ENCODE measurements at places on chromosomes 2 and 18. TPM values are rescaled to one million over a fixed set of nuclear protein-coding genes. Genes with fewer than 3 reads are reported as not detected.

Gene POTEI
- total RNA-seq, result not detected

Gene GKN2
- not detected for total RNA-seq

Gene REEP1
- total RNA-seq, result 4.8 TPM

Gene TUBA3D
- total RNA-seq, result not detected

Gene NR4A2
- 1.8 TPM for total RNA-seq

GRCh38 chr2:152047824-152048471, 50.9 kb downstream of the CACNB4 start:
- no peaks in the 10 kb centered on the region for H3K4me1 ChIP-seq
- no peak overlapping the region for H3K4me3 ChIP-seq
- H3K36me3 ChIP-seq, result no peaks in the 10 kb centered on the region
- peak; percentile 35 for DNase-seq
- H3K27me3 ChIP-seq, result peaks cover 13% of the 10 kb centered on the region

- H3K36me3 ChIP-seq, result no peaks in the 10 kb centered on the region
- H3K4me1 ChIP-seq, result no peaks in the 10 kb centered on the region
- DNase-seq, result no peak
- peaks cover 10% of the 10 kb centered on the region for H3K27me3 ChIP-seq
Observed at GRCh38 chr18:49884959-49885358, 71.6 kb upstream of the ACAA2 start.

- no peaks in the 10 kb centered on the region for H3K27me3 ChIP-seq
- no peak overlapping the region for H3K4me3 ChIP-seq
- H3K27ac ChIP-seq, result no peak overlapping the region
- no peak for DNase-seq
Observed at GRCh38 chr2:42849311-42849710, 56.9 kb upstream of the HAAO start.

DNA sequence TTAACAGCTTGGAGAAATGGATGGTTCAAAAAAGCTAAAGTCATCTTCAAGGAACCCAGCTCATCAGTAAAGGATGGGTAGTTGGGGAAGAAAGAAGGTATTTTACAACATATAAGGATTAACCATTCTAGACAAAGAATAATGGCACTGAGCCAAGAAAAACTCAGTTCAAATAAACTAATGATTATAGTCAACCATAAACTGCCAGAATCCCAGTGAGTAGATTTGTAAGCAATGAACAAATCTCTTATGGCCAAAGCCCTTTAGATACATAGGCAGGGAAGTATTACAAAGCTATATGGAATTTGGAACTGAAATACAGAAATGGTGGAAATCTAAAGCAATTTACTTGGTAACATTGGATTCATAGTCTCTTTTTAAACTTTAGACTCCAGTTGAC, 92.4 kb upstream of the ZFP36L2 start:
- H3K36me3 ChIP-seq, result no peaks in the 10 kb centered on the region
- peak; percentile 20 for DNase-seq
- no peaks in the 10 kb centered on the region for H3K27me3 ChIP-seq
- H3K4me3 ChIP-seq, result no peak overlapping the region

GRCh38 chr2:108565778-108566375, 31.6 kb downstream of the LIMS1 start:
- H3K27ac ChIP-seq, result peak overlapping the region; percentile 81
- H3K36me3 ChIP-seq, result no peaks in the 10 kb centered on the region
- no peaks in the 10 kb centered on the region for H3K27me3 ChIP-seq
- no peak overlapping the region for H3K4me3 ChIP-seq
- peaks cover 18% of the 10 kb centered on the region for H3K4me1 ChIP-seq

DNA sequence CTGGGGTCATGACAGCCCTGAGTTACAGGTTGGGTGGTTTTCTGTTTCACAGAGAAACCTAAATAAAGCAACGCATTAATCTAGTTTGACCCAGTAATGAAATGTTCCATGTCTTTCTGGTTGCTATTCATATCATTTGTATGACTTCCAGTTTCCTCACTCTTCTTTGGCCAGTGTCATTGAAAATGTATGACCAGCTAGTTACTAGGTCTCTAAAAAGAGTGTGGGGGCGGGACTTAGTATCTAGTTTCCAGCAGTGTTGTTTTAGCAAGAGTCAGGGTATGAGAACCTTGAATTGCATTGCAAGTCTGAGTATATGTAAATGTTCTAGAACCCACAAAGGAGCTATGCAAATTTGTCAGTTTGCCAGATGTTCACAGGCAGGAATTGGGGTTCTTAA, 47.7 kb downstream of the SLC9A2 start:
- H3K4me3 ChIP-seq, result no peak overlapping the region
- H3K4me1 ChIP-seq, result no peaks in the 10 kb centered on the region
- H3K36me3 ChIP-seq, result no peaks in the 10 kb centered on the region
- H3K27ac ChIP-seq, result no peak overlapping the region
- DNase-seq, result no peak

DNA sequence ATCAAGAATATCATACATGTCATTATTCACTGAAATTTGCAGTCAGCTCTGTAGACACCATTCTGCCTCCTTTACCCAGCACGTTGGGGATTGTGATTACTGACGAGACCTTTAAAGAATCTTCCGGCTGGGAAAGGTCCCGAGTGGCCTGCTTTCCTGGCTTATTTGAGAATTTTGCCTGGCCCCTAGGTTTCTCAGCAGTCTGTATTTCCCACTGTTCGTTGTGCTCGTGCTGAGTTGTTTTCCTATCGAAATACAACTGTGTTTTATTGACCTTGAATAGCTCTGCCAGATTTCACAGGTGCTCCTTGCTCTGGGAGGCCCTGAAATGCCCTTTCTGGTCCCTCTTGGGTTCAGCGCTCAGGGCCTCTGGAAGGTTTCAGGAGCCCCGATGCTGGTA, 94.9 kb downstream of the AGAP1 start:
- H3K4me1 ChIP-seq, result no peaks in the 10 kb centered on the region
- no peaks in the 10 kb centered on the region for H3K27me3 ChIP-seq
- H3K36me3 ChIP-seq, result no peaks in the 10 kb centered on the region
- DNase-seq, result no peak
- no peak overlapping the region for H3K27ac ChIP-seq

- no peak for DNase-seq
- H3K27ac ChIP-seq, result no peak overlapping the region
- no peaks in the 10 kb centered on the region for H3K27me3 ChIP-seq
- H3K4me1 ChIP-seq, result no peaks in the 10 kb centered on the region
Observed at GRCh38 chr2:41896186-41896846, 151.5 kb upstream of the PKDCC start.

DNA sequence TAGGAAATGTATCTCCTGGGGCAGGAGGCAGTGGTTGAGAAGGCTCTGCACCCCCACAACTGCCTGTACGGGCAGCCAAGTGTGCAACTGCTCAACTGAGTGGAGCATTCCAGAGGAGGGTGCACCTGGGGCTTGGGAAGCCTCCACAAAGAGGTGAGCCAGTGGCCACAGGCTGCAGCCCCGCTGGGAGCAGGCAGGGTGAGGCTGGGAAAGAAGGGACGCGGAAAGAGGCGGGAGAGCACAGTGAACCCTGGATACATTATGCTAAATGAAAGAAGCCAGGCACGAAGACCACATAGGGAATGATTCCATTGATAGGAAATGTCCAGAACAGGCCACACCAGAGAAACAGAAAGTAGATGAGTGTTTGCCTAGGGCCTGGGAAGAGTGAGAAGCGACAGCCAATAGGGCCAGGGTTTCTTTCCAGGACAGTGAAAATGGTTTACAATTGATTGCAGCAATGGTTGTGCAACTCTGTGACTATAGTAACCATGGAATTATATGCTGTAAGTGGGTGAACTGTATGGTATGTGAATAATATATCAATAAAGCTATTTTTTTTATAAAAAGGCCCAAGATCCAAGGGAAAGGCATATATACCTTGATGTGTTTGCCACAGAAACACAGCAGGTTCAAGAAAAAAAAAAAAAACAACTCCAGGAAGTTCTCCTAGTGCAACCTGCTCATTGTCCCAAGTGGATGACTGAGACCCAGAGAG, 82.4 kb downstream of the DDX1 start:
- H3K4me3 ChIP-seq, result no peak overlapping the region
- H3K4me1 ChIP-seq, result no peaks in the 10 kb centered on the region
- H3K27me3 ChIP-seq, result no peaks in the 10 kb centered on the region
- H3K36me3 ChIP-seq, result no peaks in the 10 kb centered on the region
- H3K27ac ChIP-seq, result no peak overlapping the region

GRCh38 chr2:142668420-142668819, 209.0 kb upstream of the KYNU start:
- H3K36me3 ChIP-seq, result no peaks in the 10 kb centered on the region
- H3K27me3 ChIP-seq, result no peaks in the 10 kb centered on the region
- H3K4me3 ChIP-seq, result no peak overlapping the region
- H3K27ac ChIP-seq, result no peak overlapping the region
- no peak for DNase-seq
- peaks cover 4% of the 10 kb centered on the region for H3K4me1 ChIP-seq

- H3K4me3 ChIP-seq, result no peak overlapping the region
- H3K27me3 ChIP-seq, result no peaks in the 10 kb centered on the region
- no peak overlapping the region for H3K27ac ChIP-seq
- DNase-seq, result peak; percentile 22
- no peaks in the 10 kb centered on the region for H3K36me3 ChIP-seq
- peaks cover 47% of the 10 kb centered on the region for H3K4me1 ChIP-seq
Observed at GRCh38 chr2:236089271-236090026, 78.7 kb downstream of the GBX2 start.

- no peak overlapping the region for H3K4me3 ChIP-seq
- no peaks in the 10 kb centered on the region for H3K36me3 ChIP-seq
- H3K4me1 ChIP-seq, result peaks cover 19% of the 10 kb centered on the region
- peak; percentile 22 for DNase-seq
Observed at GRCh38 chr2:200454927-200455801, 54.7 kb downstream of the KCTD18 start.

DNA sequence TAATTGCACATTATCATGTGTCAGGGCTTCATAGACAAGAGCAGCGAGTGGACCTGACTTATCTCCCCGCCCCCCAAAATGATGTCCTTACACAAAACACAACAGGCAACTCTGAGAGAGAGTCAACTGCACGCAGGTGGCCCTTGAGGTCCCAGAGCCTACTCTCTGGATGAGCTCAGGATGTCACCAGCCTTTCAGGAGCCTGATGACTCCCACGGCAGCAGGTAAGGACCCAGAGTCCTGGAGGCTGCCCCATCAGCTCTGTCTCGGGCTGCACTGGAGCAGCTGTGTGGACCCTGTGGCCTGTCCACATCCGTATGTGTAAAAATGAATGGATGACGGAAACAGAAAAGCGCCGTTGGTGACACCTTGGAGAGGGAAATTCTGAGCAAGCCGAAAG, 130.9 kb downstream of the HDAC4 start:
- no peak overlapping the region for H3K4me3 ChIP-seq
- H3K4me1 ChIP-seq, result peaks cover 72% of the 10 kb centered on the region
- H3K27me3 ChIP-seq, result no peaks in the 10 kb centered on the region
- DNase-seq, result no peak
- H3K27ac ChIP-seq, result no peak overlapping the region

DNA sequence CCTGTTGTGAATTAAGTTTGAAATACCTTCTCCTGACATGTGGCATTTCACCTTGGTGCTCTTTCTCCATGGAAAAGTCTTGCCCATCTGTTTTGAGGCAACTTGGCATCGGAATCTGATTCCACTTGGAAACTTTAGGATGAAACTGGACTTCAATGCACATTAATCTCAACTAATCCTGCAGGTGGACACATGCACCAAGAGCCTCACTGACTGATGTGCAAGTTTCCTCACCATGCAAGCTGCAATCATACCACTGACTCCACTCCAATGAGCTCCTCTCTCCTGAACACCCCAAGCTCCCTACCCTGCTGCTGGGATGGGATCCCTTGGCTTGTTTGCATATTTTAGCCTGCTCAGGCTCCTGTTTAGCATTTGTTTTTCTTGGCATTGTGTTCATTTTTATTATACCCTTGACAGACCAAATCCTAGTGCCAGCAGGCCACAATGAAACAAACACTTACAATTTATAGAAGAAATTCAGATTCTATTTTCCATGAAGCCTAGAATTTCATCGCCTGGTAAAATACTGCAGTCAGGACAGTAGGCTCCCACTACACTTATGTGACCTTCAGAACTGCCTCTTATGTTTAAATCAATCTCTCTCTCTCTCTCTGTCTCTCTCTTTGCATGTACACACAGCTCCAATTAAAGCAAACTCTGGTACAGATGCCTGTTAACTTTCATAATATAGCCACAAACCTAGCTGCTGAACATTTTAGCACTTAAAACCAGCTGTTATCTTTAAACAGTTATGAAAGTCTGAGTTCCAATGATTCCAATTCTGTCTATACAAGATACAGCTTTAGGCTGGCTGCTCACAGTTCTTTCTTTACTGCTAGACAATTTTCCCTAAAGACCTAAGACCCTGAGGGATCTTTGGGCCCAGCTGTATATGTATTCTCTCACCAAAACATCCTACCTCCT, 141.5 kb downstream of the OSR1 start:
- no peak overlapping the region for H3K4me3 ChIP-seq
- no peaks in the 10 kb centered on the region for H3K27me3 ChIP-seq
- no peaks in the 10 kb centered on the region for H3K4me1 ChIP-seq
- H3K36me3 ChIP-seq, result no peaks in the 10 kb centered on the region
- H3K27ac ChIP-seq, result no peak overlapping the region

GRCh38 chr2:204135752-204136151, 199.2 kb downstream of the ICOS start:
- H3K4me3 ChIP-seq, result no peak overlapping the region
- H3K4me1 ChIP-seq, result no peaks in the 10 kb centered on the region
- no peaks in the 10 kb centered on the region for H3K27me3 ChIP-seq
- H3K36me3 ChIP-seq, result no peaks in the 10 kb centered on the region

All from A673 (cell line).